Bronchial epithelial cell (primary cell): ENCODE measurements at places on chromosomes 12 and 14.

DNA sequence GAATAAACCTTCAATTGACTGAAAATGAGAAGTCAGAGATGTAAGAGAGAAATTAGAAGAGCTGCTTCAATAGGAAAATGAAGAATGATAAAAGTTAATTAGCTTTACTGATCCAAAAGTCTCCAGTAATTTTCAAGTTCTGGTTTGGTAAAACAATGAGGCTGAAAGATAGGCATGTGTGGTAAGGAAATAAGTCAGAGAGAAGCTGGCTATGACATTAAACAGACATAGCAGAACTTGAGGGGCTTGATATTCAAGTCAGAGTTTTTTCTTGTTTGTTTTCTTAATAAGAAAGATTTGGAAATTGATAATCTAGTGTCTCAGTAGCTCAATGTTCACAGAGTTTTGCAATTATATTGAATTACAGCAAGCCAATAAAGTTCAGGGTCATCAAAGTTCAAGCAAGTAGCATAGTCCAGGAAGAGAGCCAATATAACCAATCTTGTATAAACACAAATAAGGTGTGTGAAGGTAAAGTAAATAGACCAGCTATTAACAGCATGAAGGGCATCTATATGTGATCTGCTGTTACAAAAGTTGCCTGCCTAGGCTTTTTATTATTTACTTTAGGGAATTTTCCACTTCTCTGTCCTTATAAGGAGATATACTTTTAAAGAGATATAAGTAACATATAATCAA, 1111.5 kb downstream of the TRHDE start:
- DNase-seq: no peak

DNA sequence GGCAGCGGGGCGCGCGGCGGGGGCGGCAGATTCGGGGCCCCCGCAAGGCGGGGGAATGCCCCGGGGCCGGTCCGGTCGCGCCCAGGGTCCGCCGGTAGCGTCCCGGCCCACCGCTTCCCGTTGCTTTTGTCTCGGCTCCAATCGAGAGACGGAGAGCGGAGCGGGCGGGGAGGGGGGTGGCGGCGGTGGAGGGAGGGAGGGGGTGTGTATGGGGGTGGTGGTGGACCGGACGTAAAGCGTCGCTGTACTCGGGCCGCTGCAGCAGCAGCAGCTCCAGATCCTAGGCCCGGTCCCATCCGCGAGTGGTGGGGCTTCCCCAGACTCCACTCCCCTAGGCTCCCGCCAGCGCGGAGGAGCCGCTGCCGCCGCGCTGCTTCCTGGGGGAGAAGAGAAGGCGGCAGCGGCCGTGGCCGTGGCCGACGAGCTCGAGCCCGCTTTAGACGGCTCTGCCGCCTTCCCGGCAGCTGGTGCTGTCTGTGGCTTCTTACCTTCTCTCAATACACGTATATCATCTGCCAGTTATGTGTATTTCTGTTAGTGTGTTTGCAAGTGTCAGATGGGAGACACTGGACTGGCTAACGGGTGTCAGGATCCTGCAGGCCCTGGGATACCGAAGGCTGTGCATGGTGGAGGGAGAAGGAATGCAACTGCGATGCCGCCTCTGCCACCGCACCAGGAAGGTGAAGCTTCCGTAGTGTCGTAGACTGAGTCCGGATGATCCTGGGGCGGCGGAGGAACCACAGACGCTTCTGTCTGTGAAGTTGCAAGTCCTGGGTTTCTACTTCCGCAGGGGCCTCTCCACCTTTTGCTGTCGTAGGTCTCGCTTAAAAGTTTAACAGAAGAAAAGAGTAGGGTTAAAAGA, 508 bp downstream of the CNOT2 start:
- peak; percentile 33 for DNase-seq

DNA sequence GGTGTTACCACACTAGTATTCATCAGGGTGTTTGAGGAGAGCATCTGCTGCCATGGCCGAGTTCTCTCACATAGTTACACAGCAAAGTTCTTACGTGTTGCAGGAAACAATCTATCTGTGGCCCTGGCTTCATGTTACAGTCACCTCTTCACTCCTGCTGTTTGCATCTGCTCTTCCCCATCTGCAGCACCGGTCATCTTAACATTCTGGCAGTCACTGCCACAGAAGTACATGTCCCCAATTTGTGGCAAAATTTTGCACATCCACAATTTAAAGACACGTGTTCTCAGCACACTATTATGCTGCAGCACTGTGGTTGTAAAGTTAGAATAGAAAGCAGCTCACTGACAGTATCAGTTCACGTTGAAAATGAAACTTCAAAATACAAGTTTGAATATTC, 23.2 kb downstream of the MAPK1IP1L start:
- DNase-seq: no peak

DNA sequence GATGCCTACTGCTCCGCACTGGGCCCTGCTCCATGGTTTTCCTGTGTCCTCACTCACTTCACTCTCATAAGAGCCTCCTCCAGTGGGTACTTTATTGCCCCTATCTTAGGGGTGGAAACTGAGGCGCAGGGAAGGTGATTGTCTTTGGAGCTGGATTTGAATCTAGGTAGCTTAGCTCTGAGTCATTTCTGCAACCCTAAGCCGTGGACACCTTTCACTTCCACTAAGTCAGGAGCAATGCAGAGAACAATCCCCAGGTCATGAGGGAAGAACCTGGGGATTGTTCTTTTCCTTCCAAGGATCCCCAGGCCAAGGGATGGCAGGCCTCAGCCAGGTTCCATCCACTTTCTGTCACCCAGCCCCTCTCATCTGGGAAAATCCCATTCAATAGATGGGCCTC, 20.3 kb downstream of the VDR start:
- DNase-seq: no peak

GRCh38 chr12:64521833-64522232, 69.9 kb downstream of the TBK1 start:
- DNase-seq: no peak

DNA sequence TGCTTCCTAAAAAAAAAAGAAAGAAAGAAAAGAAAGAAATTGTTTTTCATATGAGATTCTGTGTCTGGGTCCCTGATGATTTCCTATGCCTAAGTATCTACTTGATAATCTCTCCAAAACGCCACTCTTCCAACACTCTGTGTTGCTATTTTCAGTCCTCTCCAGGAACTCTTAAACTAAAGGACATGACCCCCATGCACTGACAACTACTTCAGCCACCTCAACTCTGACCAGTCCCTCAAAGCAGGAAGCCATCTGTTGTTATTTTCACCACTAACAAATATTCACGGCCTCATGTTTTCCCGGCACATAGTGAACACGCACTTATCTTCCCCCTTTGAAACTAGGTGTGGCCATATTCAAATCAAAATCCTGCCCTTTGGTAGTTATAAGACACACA, 259.3 kb downstream of the PPFIA2 start:
- no peak for DNase-seq
